ENCODE measurements at places on chromosomes 5 and 9. TPM values are rescaled to one million over a fixed set of nuclear protein-coding genes. Genes with fewer than 3 reads are reported as not detected.

DMGDH gene
- 1.9 TPM for total RNA-seq

PCDH12 gene
- total RNA-seq = 0.29 TPM

SV2C gene
- total RNA-seq = not detected

TSSK1B gene
- not detected for total RNA-seq

FGD3 gene
- not detected for total RNA-seq

GABRA1 gene
- total RNA-seq = not detected

SPINK4 gene
- total RNA-seq = not detected

NIPAL4 gene
- under 0.01 TPM for total RNA-seq

STPG3 gene
- total RNA-seq = not detected

PCDHB15 gene
- 0.35 TPM for total RNA-seq

NR6A1 gene
- total RNA-seq = under 0.01 TPM

TRIP13 gene
- 48.1 TPM for total RNA-seq

RUSC2 gene
- total RNA-seq = 26.2 TPM

DAPK1 gene
- 1.1 TPM for total RNA-seq

FOXI1 gene
- total RNA-seq = not detected

IL9 gene
- total RNA-seq = not detected

SLC34A3 gene
- total RNA-seq = not detected

SMIM3 gene
- 70.7 TPM for total RNA-seq

CCNI2 gene
- total RNA-seq = not detected

All from myometrial cell (primary cell).